ENCODE measurements at places on chromosomes 11 and 22. TPM values are rescaled to one million over a fixed set of nuclear protein-coding genes. Genes with fewer than 3 reads are reported as not detected.

DNA sequence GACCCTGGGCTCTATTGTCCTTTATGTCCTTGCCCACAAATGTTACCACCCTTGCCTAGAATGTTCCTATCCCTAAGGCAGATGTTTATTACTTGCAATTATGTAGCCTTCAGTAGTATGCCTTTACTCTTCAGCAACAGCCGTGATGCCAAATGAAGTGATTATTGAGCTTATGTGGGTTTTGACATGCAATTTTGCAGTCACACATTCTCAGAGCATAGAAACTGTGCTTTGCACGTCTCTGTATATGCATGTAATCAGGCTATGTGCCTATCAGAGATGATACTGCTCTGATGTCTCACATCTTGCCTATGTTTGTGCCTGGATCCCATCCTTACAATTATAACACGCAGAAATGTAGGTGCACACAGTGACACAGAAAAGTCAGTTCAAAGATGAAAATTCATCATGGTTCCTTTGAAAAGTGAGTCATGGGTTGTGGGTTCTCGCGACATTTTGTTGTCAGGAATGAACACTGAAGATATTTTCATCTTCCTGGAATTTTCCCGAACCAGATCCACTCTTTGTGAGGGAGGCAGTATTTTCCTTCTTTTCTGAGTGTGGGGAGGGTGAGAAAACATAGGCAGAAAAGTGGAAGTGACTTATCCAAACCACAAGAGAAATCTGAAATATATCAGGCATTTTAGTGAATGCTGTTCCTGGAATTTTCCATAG, 81.1 kb downstream of the BMAL1 start:
- peaks cover 11% of the 10 kb centered on the region for H3K36me3 ChIP-seq
- H3K4me3 ChIP-seq, result no peak overlapping the region
- no peak overlapping the region for H3K27ac ChIP-seq
- no peak for DNase-seq
- no peaks in the 10 kb centered on the region for H3K4me1 ChIP-seq

DNA sequence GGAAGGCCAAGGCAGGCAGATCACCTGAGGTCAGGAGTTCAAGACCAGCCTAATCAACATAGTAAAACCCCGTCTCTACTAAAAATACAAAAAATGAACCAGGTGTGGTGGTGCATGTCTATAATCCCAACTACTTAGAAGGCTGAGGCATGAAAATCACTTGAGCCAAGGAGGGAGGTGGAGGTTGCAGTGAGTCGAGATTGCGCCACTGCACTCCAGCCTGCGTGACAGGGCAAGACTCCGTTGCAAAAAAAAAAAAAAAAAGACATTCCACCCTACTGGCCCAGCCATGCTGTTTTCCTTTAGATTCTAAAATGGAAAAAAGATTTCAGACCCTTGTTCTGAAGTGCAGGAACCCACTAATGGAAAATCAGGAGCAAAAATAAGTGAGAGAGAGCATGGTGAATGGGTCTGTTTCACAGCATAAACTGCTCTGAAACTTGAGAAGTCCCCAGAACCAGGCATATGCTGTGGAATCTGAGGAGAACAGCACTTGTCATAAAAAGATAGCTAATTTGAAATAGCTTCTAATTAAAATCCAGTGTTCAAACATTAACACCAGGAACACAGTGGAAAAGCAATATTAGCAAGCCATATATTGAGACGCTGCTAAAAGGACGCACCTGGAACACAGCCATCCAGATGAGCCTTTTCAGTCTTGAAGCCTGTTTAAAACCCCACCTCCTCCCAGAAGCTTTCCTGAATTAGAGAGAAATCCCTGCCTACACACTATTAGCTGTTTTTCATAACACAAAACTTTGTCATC, 66.3 kb upstream of the CHRM4 start:
- H3K27ac ChIP-seq, result no peak overlapping the region
- no peaks in the 10 kb centered on the region for H3K36me3 ChIP-seq
- no peak overlapping the region for H3K4me3 ChIP-seq
- no peak for DNase-seq
- H3K4me1 ChIP-seq, result peaks cover 14% of the 10 kb centered on the region

- H3K36me3 ChIP-seq, result no peaks in the 10 kb centered on the region
- no peak overlapping the region for H3K27ac ChIP-seq
- H3K27me3 ChIP-seq, result peaks cover 6% of the 10 kb centered on the region
- peaks cover 5% of the 10 kb centered on the region for H3K4me1 ChIP-seq
- no peak for DNase-seq
These were observed 54.4 kb downstream of the LINC01488 start for GRCh38 chr11:69535908-69536307.

DNA sequence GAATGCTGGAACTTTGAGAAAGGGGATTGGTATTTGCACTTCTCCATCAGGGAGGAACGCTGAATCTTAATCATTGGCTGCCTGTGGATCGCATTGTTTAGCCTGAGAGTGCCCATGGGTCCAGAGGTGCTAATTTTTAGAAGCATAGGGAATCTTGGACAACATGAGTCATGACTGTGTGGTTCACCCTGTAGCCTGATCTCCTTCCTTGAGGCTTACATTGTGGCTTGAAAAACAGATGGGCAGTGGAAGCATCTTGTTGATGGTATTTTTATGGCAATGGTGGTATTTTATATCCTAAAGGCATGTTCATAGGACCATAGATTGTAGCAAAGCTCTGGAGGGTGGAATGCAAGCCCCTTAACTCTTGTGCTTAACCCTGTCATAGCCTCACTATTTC, 99.2 kb upstream of the DBX1 start:
- peaks cover 15% of the 10 kb centered on the region for H3K27me3 ChIP-seq
- H3K36me3 ChIP-seq, result no peaks in the 10 kb centered on the region
- no peak for DNase-seq
- H3K27ac ChIP-seq, result no peak overlapping the region

GRCh38 chr11:117822074-117823033, 2.2 kb downstream of the FXYD2 start:
- H3K27ac ChIP-seq, result peak overlapping the region; percentile 46
- H3K4me1 ChIP-seq, result peaks cover 49% of the 10 kb centered on the region
- peak; percentile 80 for DNase-seq
- no peaks in the 10 kb centered on the region for H3K36me3 ChIP-seq

DNA sequence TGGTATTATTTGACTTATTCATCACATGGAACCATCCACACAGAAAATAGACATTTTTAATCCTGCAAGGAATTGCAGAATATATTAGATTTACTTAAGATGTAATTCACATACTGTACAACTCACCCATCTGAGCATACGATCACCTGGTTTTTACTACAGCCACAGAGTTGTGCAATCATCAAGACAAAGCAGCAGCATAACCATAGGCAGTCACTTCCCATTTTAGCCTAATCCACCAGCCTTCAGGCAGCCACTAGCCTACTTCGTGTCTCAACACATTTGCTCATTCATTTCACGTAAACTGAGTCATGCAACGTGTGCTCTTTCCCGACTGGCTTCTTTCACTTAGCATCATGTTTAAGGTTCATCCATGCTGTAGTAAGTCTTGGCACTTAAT, 23.0 kb downstream of the PIWIL3 start:
- DNase-seq, result no peak
- no peaks in the 10 kb centered on the region for H3K4me1 ChIP-seq
- no peak overlapping the region for H3K4me3 ChIP-seq
- no peak overlapping the region for H3K27ac ChIP-seq

CRYBB2 gene
- total RNA-seq, result not detected

CTR9 gene
- 29.7 TPM for total RNA-seq
